CD4-positive, alpha-beta T cell (primary cell): ENCODE measurements at places on chromosomes 6 and 20. TPM values are rescaled to one million over a fixed set of nuclear protein-coding genes. Genes with fewer than 3 reads are reported as not detected.
A peak's percentile ranks its signal among the peaks of the same experiment; 100 is the strongest.

INSM1 gene
- total RNA-seq: not detected

CAGE1 gene
- 0.39 TPM for total RNA-seq

GRCh38 chr20:43537921-43538877 is 20.6 kb upstream of the SGK2 start:
- peak; percentile 41 for DNase-seq

DNA sequence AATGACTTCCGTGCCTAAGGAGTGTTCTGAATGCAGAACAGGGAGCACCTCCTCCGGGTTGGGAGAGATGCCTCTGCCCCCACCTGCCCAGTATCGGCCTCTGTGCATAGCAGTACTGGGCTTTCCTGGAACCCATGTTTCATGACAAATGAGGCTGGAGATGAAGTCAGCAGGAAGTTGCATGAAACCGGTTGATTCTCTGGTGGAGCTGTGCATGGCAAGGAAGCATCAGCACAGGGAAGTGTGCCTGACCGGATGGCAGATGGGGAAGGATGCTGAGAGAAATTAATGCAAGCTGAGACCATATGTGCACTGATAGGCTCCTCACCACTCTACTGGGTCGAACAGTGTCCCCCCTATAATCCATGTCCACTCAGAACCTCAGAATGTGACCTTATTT is 155.5 kb downstream of the CDH26 start:
- DNase-seq: no peak

DNA sequence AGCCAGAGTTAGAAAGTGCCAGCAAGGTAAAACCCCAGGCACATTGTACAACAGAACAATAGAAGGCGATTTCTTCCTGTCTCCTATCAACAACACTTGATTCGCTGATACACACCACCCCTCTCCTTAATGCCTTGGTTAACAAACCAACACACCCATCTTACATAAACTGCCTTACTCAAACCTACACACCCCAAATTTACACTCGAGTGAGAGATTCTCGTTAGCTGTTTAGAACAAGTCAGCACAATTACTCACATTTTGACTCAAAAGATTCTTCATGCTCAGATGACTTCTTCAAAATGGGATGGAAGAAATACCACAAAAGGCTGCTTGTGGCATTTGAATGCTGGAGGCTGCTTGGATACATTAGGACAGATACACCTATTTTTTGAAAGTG is 80.0 kb upstream of the FOXQ1 start:
- no peak for DNase-seq

DNA sequence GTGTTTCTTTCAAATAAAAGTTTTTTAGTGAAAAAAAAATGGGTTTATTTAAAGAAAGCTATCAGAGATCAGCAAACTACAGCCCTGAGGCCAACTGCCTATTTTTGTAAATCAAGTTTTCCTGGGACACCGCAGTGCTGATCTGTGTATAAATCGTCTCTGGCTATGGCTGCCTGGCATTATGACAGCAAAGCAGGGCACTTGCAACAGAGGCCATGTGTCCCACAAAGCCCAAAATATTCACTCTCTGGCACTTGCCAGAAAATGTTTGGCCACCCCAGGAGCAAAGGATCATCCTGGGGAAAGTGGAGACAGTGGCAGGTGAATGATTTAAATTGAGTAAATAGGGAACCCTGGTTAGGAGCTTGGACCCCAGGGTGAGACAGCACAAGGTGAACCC is 291.6 kb downstream of the PREX1 start:
- DNase-seq: no peak

GRCh38 chr6:7691675-7692452 is 34.0 kb upstream of the BMP6 start:
- DNase-seq: no peak
